ENCODE measurements at places on chromosomes 5 and 9. TPM values are rescaled to one million over a fixed set of nuclear protein-coding genes. Genes with fewer than 3 reads are reported as not detected.

ACOT12 gene
- not detected for polyA plus RNA-seq

TAF11L5 gene
- polyA plus RNA-seq = not detected

GRCh38 chr9:94809778-94810177 lies 83.3 kb downstream of the AOPEP start:
- DNase-seq = no peak

GRCh38 chr9:2559192-2560152 lies 62.1 kb upstream of the VLDLR start:
- no peak for DNase-seq

DNA sequence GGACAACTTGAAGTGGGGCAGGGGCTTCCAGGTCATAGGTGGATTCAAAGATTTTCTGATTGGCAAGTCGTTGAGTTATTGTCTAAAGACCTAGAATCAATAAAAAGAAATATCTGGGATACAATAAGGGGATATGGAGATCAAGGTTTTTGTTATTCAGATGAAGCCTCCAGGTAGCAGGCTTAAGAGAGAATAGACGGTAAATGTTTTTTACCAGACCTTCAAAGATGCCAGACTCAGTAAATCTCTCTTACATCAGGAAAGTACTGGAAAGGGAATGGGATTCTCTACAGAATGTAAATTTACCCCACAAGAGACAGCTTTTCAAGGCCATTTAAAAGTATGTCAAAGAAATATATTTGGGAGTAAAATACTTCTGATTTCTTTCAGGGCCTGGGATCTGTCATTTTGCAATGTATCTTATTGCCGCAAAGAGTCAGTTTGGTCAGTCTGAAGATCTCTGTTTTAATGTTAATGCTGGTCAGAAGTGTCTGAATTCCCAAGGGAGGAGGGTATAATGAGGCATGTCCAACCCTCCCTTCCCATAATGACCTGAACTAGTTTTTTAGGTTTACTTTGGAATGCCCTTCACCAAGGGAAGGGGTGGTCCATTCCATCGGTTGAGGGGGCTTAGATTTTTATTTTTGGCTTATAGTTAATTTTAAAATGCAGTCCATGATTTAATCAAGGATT lies 13.6 kb upstream of the LYSMD3 start:
- DNase-seq = no peak

DNA sequence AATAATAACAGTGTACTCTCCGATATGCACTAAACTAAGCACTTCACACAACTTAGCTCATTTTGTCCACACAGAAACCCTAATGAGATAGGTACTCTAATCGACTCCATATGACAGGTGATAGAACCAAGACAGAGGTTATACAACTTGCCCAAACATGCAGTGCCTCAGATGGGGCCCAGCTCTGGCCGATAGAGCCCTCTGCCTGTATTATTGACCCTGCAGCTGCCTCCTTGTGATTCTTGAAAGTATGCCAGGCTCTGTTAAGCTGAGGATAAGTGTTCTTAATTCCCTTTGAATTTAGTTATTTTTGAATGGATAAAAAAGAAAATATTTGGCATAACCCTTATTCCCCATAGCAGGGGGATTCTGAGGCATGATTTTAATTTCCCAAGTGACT lies 78.5 kb downstream of the HMHB1 start:
- DNase-seq = no peak

DNA sequence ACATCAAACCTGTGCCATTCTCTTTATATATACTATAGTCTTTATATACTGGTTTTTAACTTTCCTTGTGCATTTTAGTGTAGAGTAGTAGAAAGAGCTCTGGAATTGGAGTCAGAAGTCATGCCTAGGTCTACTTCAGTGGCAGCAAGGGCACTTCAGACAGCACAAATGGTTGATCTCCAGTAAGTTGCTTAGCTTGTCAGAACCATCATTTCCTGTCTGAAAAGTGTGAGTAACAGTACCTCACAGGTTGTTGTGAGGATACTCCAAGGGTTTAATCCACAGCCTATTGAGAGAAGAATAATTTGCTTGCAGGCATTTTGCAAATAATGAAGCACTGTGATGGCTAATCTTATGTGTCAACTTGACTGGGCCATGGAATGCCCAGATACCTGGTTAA lies 95.8 kb upstream of the NR4A3 start:
- no peak for DNase-seq

GRCh38 chr9:92508018-92508820 lies 25.9 kb upstream of the ASPN start:
- DNase-seq = no peak

- no peak for DNase-seq
Observed at GRCh38 chr5:82164176-82164976, 113.8 kb downstream of the RPS23 start.

GRCh38 chr9:87824886-87825285 lies 57.8 kb upstream of the SPATA31E1 start:
- no peak for DNase-seq

DNA sequence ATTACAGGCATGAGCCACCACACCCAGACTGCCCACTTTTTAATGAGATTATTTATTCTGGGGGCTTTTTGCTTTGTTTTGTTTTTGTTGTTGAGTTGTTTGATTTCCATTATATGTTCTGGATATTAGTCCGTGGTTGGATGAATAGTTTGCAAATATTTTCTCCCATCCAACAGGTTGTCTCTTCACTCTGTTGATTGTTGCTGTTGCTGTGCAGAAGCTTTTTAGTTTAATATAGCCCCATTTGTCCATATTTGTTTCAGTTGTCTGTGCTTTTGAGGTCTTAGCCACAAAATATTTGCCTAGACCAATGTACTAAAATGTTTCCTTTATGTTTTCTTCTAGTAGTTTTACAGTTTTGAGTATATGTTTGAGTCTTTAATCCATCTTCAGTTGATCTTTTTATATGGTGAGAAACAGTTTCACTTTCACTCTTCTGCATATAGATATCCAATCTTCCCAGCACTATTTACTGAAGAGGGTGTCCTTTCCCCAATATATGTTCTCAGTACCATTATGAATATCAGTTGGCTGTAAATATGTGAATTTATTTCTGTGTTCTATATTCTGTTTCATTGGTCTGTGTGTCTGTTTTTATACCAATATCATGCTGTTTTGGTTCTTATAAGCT lies 30.2 kb upstream of the TBCA start:
- no peak for DNase-seq
